SHP77 treated with DMSO at 0.1 percent for 48 hours (cell line): ENCODE measurements at places on chromosomes 6 and 20.

DNA sequence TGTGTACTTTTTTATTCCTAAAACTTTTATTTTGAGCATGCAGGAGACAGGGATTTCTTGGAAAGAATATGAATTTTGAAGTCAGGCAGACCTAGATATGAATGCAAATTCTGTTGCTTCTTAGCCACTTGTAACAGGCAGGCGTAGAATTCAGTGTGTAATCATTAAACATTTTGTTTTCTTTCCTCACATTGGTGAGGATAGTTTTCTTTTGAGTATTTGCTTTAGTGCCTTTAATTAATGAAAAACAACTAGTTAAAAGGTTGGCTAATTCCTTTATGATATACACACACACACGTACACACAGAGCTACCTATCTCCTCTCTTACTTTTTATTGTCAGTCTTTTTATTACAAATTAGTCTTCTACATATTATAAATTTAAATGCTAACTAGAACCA lies 342.3 kb downstream of the CDKAL1 start:
- no peak for DNase-seq

DNA sequence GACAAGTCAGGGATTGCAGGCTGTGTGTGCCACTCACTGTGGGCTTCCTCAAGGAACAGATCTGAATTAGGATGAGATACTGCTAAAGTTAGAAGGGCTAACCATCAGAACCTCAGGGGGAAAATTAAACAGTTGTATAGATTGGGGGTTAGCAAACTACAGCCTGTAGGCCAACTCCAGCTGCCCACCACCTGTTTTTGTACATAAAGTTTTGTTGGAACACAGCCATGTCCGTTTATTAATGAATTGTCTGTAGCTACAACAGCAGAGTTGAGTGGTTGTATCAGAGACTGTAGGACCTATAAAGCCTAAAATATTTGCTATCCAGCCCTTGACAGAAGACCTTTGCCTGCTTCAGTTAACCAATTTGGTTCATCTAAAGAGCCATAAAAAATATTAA lies 127.2 kb upstream of the ECI2 start:
- no peak for DNase-seq

DNA sequence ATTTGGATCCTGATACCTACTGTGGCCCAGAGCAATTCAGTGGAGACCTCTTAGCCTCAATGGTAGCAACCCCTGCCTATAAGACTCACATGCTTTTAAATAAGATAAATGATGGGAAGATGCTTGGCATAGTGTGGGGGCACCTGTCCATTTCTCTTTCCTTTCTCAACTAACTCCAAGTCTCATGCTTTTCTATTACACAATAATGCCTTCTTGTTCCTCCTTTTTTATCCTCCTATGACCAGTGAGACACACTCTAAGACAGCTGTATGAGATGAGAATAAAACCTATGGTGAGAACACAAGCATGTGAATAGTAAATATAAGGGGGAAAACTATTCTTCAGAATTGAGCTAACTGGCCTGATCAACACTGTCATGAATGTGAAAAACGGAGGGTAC lies 147.0 kb upstream of the STXBP5 start:
- no peak for DNase-seq

DNA sequence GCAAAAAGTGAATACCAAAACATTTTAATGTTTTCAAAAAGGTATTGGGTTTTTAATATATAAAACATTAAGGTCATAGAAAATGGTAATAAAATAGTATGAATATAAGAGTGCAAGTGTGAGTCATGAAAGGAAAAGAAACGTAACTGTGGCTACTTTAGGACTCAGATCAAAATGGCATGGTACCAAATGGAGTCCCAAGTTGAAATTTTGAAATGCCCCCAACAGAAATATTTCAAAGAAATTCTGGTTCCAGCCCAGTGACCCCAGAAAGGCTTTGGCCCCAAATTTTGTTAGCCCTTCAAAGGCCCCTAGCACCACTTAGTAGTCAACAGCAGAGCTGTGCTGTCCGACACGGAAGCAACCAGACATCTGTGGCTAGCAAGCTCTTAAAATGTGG lies 6.0 kb downstream of the COL12A1 start:
- DNase-seq, result no peak

GRCh38 chr6:152267967-152268845 lies 369.0 kb downstream of the SYNE1 start:
- peak; percentile 12 for DNase-seq

DNA sequence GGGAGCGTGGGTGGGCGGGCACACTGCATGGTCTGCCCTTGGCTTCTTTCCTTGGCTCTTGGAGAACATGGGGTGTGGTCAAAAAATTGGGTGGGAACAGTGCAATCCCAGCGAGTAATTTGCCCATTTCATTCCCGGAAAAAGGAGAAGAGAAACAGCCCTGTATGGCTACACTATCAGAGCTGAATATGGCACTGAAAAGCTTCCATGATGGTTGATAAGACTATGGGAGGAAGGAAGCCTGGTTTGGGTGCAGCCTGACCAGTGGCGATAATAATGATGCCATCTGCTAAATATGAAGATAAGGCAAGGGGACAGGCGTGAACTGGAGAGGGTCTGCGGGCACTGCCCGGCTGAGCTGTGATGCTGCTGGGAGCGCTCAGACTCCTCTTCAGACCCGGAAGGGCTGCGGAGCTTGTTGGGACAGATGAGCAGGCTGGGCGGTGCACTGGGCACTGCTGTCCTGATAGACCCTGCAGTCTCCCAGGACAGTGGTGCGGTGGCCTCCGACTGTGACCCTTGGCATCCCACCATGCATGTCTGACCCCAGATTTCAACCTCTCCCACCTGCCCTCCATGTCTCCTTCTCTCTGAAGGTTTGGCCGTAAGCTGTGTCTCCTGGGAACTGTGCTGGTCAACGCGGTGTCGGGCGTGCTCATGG lies 10.2 kb downstream of the SLC22A1 start:
- no peak for DNase-seq

DNA sequence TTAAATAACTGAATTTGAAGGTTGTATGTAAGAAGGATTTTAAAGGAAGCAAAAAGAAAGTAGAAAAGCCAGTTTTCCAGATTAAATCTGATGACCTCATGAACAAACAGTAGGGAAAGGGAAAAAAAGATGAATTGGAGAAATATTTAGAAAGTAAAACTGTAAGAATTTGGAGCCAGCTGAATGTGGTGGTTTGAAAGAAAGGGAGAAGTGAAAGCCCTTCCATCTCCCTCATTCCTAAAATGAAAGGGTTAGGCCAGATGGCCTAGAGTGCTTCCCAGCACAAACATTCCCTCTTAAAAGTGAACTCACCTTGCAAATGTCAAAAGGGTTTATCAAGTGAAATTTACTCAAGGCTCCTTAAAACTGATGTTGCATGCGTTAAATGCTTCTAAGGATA lies 139.3 kb upstream of the COL21A1 start:
- DNase-seq, result no peak

GRCh38 chr6:105317607-105318533 lies 85.0 kb downstream of the PREP start:
- DNase-seq, result no peak

- DNase-seq, result no peak
Observed at GRCh38 chr6:30167101-30167500, 3.8 kb downstream of the TRIM15 start.
